ENCODE measurements at places on chromosomes 3 and 15.

- no peak for DNase-seq
These were observed 468.9 kb upstream of the CCDC54 start for GRCh38 chr3:106908181-106908938.

DNA sequence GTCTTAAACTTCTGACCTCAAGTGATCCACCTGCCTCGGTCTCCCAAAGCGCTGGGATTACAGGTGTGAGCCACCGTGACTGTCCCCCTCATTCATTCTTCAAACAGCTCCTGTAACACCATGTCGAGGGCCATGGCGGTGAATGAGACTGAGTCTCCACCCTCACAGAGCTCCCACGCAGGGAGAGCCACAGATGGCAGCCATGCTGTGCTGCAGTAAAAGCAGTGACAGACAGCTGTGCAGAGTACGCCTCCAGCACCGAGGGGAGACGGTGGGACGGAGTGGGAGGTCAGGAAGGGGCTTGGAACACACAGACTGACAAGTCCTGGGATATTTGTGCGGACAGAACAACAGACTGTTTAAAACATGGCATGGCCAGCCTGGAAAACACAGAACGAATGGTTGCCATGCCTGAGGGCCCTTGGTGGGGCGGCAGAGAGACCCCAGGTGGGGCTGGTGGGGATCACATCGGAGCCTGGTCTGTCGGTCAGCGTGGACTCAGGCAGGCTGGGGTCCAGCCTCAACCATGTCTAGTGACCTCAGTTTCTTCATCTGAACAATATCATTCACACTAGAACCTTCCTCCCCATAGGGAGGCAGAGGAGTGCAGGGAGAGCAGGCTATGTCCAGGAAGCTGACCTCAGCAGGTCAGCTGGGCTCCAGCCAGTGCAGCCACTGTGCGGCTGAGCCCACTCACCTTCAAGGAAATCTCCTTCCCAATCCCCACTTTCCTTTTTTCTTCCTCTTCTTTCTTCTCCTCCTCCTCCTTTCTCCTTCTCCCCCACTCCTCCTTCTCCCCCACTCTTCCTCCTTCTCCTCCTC, 20.6 kb upstream of the LCTL start:
- no peak for DNase-seq

DNA sequence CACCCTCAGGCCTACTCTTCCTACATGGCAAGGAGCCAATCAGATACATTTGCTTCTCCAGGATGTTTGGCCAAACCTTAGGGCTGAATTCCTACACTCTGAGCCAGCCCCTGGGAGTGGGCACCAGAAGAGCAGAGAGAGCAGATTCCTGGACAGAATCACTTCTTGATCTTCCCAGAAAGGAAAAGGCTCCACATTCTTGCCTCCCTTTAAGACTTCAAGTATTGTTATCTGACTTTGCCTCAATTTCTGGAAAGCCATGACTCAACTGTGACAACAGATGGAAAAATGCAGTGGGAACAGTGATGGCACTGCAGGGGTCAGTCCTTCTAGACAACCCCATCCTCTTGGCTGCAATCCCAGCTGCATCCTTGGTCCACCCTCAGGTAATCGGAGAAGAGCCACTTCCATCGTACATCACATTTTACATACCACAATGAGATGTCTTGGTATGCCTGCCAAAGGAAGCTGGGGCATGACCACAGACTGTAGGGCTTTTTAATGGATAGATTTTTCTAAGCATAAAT, 21.0 kb downstream of the SLCO2A1 start:
- DNase-seq, result no peak

DNA sequence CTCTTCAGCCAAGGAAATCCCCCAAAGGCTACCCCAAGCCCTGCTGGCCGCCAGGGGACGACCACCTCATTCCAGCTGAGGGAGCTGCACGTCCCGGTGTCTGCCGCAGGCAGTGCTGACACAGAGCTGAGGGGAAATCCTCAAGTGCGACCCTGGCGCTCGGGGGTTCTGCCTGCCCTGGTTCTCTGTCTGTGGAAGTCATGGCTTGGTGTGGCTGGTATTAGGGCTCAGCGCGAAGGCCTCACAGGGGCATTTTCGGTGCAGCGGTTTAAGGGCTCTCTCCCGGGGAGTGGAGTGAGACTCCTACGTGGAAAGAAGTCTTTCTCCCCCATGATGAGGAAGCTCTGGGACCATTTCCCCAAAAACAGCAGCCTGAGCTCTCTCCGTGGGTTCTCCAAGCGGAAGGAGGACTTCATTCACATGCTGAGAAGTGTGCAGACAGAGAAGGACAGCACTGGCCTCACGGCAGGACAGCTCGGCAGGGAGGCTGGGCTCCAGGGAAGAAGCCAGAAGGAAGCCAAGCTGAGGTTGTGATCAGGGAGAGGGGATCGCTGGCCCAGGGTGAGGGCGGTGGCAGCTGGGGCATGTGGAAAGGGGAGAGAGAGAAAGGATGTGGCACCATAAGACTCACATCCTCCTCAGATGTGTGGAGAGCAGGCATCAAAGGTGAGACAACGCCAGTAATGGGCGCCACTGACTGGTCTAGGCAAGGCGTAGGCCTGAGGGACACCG, 48.6 kb downstream of the KLF15 start:
- DNase-seq, result no peak

DNA sequence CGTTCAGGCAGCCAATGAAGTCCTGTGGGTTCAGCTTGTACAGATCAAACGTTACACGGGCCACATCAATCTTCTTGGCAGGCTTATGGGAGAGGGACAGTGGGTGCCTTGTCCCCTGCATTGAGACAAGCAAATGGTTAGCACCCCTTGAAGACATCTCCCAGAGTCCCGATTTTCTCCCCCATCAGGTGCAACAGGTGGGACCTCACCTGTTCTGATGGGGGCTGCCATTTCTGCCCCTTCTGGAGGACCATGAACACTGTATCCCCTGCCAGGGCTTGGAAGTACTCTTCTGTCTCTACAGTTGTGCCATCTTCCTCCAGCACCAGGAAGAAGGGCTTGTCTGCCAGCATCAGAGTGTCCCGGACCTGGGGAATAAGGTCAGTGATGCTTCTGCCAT, 10.1 kb downstream of the CIDEC start:
- no peak for DNase-seq

All from NCI-H2029 (cell line).